Mesendoderm (in vitro differentiated cells): ENCODE measurements at places on chromosomes 11 and 22.
A peak's percentile ranks its signal among the peaks of the same experiment; 100 is the strongest.

DNA sequence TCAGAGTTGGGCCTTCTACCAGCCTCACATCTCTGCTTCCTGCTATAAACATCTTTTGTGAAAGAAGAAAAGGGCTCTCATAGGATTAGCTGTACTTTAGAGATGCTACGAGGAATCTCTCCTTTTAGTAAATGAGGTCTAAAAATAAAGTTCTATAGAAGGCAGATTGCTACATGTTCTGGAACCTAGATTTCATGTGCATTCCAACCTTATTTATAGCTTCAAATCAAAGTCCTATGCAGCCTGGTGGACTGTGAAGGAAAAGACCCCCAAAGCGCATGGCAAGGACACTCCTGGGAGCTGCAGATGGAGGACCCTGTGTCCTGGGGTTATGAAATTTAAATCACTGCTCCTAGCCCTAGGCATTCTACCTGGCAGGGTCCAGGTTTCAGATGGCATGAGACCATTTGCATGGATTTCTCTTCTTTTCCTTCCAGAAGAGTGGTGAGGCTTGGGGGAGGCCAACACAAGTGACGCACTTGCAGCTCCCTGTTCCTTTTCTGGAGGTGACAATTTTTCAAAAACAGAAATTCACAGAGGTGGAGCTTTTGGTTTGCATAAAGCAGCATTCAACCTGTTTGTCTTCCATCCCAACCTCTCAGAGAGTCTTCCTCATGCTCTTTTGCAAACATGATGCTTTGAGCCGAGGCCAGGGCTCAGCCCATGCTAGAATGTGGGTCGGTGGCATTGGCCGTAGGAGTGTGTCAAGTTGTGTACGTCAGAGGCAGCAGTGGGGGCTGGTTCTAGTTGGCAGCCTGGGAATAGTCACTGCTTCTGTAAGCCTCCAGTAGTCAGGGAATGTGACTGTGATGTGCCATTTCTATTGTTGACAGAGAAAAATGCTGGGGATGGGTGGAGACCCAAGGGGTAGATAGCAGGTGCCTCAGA is 6.3 kb downstream of the CRY2 start:
- DNase-seq: no peak

- no peak for DNase-seq
Observed at GRCh38 chr22:40665312-40665711, 14.0 kb upstream of the MCHR1 start.

GRCh38 chr11:33893711-33894397 is 2.0 kb upstream of the LMO2 start:
- DNase-seq: no peak

GRCh38 chr11:90171359-90171758 is 36.9 kb downstream of the NAALAD2 start:
- DNase-seq: peak; percentile 49

GRCh38 chr11:129440028-129440713 is 64.5 kb downstream of the BARX2 start:
- peak; percentile 99 for DNase-seq

GRCh38 chr11:133545199-133545803 is 13.0 kb upstream of the OPCML start:
- DNase-seq: peak; percentile 28

GRCh38 chr11:106277484-106277883 is 200.0 kb downstream of the AASDHPPT start:
- no peak for DNase-seq

GRCh38 chr22:22878801-22879674 is 8.6 kb upstream of the IGLL5 start:
- DNase-seq: no peak
